GM13977 (cell line): ENCODE measurements at places on chromosomes 13 and 19.
A peak's percentile ranks its signal among the peaks of the same experiment; 100 is the strongest.

DNA sequence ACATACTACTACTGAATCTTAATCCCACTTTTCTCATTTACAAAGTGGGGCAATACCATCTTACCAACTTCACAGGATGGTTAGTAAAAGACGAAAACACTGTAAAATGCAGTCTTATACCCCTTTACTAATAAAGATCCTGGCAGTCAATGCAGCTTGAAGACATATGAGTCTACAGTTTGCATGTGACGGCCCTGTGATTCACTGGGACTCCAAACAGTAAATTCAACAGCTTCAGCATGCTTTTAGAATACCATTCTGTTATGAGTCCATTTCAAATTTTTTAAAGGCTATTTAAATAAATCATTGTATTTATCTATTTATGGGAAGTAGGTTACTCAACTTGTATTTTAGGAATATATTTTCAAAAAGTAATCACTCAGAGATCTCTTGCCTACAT lies 629.1 kb downstream of the LIG4 start:
- DNase-seq: no peak

GRCh38 chr13:97068151-97068550 lies 73.9 kb upstream of the OXGR1 start:
- no peak for DNase-seq

- DNase-seq: peak; percentile 67
Observed at GRCh38 chr19:18223860-18224524, 2.2 kb downstream of the PDE4C start.

- no peak for DNase-seq
Observed at GRCh38 chr13:32211813-32212212, 103.3 kb downstream of the ZAR1L start.

- DNase-seq: no peak
Observed at GRCh38 chr13:38951525-38952313, 38.9 kb downstream of the STOML3 start.

DNA sequence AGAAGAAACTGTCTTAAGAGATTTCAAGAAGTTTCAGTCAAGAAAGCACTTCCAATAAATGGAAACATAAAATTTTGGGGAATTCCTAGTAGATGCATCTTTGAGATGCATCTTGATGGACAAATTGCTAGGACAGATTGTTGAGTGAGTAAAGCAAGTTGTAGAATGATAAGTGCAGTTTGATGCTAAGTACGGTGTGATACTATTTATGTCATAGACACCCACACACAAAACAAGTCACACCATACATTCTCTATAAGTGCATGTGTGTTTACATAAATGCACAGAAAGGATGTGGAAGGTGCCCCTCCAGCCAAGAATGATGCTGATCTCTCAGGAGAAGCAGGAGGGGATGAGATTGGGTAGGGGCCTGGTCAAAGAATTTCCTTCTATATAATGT lies 375.7 kb downstream of the FOXO1 start:
- DNase-seq: no peak

GRCh38 chr19:40257096-40257517 lies 28.0 kb downstream of the AKT2 start:
- DNase-seq: no peak

GRCh38 chr13:110168999-110169933 lies 137.7 kb downstream of the COL4A1 start:
- DNase-seq: no peak
